ENCODE measurements at places on chromosomes 7 and 10. TPM values are rescaled to one million over a fixed set of nuclear protein-coding genes. Genes with fewer than 3 reads are reported as not detected.

The RAB18 gene
- total RNA-seq: 49.9 TPM

- no peak for DNase-seq
- peaks cover 10% of the 10 kb centered on the region for H3K4me1 ChIP-seq
- H3K36me3 ChIP-seq: peaks cover 5% of the 10 kb centered on the region
Measured at GRCh38 chr10:59839576-59839975, 66.8 kb downstream of the CCDC6 start.

DNA sequence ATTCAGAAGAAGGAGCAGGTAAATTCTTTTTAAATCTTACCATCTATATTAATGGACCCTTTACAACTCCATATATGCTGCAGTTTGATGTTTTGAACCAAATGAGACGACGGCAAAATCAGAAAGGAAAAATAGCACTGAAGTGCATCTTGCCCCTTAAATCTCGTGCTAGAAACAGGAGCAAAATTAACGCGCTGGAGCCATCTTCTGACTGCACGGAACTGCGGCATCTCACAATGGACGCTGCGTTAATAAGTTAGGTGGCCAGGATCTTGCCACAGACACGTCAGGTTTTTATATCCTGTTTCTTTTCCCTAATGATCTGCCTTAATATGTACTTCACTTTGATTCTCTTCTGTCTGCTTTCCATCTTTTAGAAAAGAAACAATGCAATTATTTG, 354.5 kb downstream of the TFEC start:
- H3K4me3 ChIP-seq: no peak overlapping the region
- no peak for DNase-seq
- H3K4me1 ChIP-seq: no peaks in the 10 kb centered on the region

- peaks cover 8% of the 10 kb centered on the region for H3K4me1 ChIP-seq
- H3K4me3 ChIP-seq: no peak overlapping the region
- H3K36me3 ChIP-seq: no peaks in the 10 kb centered on the region
- DNase-seq: no peak
- H3K27ac ChIP-seq: no peak overlapping the region
Measured at GRCh38 chr7:39349452-39350123, 216.6 kb upstream of the YAE1 start.

DNA sequence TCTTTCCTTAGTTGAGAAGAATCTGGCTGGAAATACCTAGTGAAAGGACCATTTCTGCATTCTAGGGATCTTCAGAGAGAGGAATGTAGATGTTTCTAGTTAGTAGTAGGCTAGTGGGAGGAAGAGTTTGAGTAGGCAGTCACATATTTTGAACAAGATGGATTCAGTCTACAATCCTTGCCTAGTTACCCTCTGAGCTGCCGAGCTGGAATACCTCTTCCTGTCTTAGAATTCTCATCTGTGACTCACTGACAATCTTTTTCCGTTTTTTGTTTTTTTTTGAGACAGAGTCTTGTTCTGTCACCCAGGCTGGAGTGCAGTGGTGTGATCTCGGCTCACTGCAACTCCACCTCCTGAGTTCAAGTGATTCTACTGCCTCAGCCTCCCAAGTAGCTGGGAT, 30.7 kb upstream of the PLPP4 start:
- DNase-seq: no peak
- H3K4me1 ChIP-seq: no peaks in the 10 kb centered on the region
- no peak overlapping the region for H3K27ac ChIP-seq
- H3K27me3 ChIP-seq: peaks cover 6% of the 10 kb centered on the region
- H3K4me3 ChIP-seq: no peak overlapping the region

GRCh38 chr10:97778452-97779302, 6.9 kb upstream of the SFRP5 start:
- no peaks in the 10 kb centered on the region for H3K27me3 ChIP-seq
- no peak overlapping the region for H3K4me3 ChIP-seq
- no peak for DNase-seq
- no peak overlapping the region for H3K27ac ChIP-seq
